ENCODE measurements at places on chromosomes 1 and 21.

- DNase-seq, result no peak
These were observed 51.1 kb downstream of the CSMD2 start for GRCh38 chr1:34113887-34114286.

DNA sequence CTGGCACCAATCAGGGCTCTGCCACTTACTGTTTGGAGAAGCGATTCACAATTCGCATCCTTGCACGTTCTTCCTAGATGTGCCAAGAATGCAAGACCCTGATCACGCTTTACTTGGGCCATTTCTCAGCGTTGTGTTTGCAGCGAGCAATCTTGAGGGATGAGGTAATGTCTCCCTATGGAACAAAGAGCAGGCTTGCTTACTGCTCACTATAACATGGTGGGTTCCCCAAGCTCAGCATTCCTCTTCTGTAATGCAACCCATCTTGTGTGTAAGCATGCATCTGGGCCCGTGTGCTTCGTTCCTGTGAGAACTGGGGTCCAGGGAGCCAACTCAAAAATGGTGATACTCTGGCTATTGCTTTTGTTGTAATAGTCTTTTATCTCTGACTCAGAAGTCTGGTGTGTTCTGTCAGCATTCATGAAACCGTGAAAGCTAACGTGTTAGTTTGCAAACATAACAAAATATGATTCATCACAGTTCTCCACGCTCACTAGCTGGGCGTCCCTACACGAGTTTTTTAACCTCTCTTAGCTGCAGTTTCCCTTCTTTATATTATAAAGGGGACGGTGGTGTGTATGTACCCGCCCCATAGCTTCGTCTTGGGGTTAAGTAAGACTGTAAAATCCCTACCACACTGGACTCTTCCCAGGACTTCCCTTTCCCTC lies 33.3 kb downstream of the DNTTIP2 start:
- no peak for DNase-seq

GRCh38 chr1:56094168-56094567 lies 485.2 kb downstream of the PLPP3 start:
- DNase-seq, result no peak

GRCh38 chr1:207429963-207430362 lies 24.2 kb upstream of the CR2 start:
- DNase-seq, result no peak

- DNase-seq, result no peak
These were observed 602.7 kb upstream of the CHRM3 start for GRCh38 chr1:238783633-238784032.

DNA sequence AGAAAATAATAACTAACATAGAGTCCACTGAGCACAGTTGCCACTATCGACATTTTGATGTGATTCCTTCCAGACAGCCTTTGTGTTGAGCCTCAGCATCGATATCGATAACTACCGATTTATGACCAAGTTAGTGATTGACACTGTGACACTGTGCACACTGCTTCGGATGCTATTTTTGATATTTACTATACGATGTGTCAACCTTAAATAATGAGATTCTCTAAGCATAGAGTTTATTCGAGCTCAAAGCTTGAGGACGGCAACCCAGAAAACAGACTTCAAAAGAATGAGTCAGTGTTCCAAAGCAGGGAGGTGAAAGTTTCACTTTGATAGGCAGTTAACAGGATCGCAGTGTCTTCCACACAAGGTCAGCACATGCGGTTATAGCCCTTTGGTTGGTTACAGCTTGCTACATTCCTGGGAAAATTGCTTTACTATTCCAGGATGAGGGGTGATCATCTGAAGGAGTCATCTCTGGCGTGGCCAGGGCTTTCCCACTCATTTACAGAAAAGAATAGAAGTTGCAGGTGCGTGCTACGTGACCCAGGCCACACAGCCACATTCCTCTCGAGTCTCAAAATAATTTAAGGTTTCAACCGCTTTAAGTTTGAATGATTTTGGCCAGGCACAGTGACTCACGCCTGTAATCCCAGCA lies 53.6 kb upstream of the EFHD2 start:
- no peak for DNase-seq

DNA sequence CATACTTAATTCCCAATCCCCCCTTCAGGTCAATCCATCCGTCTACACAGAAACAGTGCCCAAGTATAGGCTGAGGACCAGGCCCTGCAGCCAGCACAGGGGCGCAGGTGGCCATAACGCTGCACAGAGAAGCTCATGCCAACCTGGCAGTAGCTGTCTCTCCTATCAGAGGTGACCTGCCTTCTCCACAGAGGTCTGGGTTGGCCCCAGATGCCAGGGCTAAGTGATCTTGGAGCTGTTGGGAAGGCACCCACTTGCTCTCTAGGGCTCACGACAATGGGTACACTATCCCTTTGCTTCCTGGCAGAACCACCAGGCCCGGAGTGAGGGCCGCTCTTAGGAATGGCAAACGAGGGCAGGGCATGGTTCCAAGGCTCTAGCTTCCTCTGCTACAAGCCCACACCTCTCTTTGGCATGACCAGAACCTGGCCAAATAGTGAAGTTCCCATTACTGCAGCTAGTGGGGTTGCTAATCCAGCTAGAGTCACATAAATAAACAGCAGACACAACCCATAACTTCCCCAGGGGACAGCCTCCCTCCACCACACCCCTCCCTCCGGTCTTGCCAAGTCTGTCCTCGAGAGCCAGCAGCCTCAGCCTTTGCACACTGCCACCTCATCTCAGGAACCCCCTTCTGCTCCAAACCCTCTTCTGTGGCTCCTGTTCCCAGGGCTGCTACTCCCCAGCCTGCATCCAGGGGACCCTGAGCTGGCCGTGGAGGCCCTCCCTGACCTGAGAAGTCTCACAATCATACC lies 113.0 kb downstream of the GLIS1 start:
- no peak for DNase-seq

GRCh38 chr21:31012133-31013089 lies 25.9 kb downstream of the KRTAP19-8 start:
- no peak for DNase-seq

DNA sequence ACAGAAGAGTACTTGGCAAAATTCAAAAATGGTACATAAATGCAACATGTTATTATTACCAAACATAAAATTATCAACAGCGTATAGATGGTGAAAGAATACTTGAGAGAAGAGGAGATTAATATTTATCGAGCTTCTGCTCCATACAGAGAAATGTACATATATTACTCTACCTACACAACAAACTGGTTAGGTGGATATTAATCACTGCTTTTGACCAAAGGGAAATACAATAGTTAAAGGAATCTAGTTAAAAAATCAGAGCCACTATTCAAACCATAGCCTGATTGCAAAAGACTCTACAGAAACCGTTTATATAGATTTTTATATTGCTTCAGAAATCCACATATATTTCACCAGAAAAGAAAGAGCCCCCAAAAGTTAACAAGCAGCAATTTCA lies 379.3 kb upstream of the PRMT6 start:
- no peak for DNase-seq

DNA sequence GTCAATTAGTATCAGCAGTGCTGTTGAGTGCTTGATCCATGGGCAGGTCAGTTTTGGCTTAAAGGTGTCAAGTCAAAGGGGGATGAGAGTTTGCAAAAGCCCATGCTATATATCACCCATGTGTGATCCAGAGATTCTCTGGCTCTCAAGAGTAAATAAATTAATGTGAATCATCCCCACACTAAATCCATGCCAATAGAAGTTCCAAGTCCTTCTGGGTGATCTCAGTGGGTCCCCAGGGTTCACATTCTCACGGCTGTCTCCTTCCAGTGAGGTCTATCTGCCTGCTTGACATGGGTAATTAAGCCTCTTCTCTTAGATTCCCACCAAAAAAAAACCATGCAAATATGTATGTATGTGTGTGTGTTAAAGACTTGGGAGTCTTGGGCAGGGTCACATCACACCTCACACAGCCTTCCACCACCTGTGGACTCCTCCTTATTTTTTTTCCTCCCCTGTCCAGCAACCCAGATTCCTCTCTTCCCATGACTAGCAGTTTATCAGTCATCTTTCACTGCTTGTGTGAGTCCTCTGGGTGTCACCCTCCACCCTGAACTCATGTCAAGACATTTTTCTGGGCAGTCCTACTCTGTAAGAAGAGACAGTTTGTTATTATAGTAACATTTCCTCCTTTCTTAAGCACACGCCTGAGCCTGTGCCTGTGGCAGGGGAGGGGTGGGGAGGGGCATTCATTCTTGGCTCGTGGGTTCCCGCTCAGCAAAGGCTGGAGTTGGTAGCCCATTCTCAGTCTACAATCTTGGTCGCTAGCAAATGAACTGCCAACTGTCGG lies 14.3 kb upstream of the S100A11 start:
- no peak for DNase-seq

DNA sequence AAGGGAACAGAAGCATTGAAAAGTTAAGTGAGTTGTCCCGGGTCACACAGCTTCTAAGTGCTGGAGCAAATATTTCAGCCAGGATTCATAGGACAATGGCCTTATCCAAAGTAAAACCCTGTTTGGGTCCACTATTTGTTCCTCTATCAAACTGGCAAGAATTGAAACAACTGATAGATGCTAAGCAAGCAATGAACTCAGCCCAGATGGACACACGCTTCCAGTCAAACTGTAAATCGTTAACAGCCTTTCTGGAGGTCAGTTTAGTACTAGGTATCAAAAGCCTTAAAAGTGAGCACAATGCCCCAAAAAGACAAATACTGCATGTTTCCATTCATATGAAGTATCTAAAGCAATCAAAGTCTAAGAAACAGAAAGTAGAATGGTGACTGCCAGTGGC lies 779 bp upstream of the SVBP start:
- no peak for DNase-seq

- no peak for DNase-seq
These were observed 165.5 kb upstream of the PTGFR start for GRCh38 chr1:78325293-78325692.

DNA sequence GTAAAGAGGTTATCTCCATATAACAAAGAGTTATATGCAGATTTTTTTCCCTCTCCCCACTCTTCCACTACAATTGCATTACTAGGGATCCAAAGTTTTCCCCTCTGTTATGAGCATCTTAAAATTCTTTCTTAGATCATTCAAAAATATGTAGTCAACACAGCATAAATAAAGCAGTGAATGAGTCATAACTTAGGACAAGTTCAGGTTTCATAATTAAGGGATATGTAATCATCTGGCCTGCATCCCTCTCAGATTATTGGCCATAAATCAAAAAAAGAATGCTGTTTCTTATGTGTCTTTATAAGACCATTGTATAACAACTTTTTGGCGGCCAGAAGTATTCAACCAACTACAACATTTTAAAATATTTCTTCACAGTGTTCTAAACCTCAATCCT lies 1526.1 kb downstream of the KCNT2 start:
- DNase-seq, result no peak

DNA sequence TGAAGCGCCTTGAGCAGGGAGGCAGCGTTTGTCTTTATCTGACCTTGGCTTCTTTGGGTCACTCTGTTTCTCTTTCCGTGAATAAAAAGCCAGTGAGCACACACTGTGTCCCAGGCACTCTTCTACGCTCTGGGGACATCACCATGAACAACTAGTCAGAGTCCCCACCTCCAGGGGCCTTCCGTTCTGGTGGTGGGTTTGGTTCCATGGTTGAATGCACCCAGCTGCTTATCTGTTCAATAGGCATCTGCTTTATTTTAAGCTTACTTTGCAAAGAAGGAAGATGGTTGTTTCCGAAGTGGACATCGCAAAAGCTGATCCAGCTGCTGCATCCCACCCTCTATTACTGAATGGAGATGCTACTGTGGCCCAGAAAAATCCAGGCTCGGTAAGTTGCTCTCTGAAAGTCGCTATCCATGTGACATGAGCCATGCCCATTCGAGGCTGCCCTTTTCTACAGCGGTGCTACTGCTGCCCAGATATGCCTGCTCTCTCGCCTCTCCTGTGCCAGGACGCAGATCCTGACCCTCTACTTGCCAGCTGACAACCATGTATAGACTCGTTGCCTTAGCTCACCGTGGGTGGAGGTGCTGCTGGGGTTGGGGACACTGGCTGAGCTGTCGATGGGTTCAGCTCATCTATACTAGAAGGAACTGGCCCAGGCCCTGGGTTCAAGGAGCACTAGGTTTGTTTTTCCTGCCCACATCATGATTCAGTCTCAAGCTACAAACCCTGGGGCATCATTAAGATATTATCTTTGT lies 5.9 kb downstream of the MX1 start:
- DNase-seq, result no peak

- no peak for DNase-seq
These were observed 33.4 kb downstream of the SMYD2 start for GRCh38 chr1:214314178-214314843.

GRCh38 chr1:230232371-230232771 lies 165.3 kb downstream of the GALNT2 start:
- no peak for DNase-seq

DNA sequence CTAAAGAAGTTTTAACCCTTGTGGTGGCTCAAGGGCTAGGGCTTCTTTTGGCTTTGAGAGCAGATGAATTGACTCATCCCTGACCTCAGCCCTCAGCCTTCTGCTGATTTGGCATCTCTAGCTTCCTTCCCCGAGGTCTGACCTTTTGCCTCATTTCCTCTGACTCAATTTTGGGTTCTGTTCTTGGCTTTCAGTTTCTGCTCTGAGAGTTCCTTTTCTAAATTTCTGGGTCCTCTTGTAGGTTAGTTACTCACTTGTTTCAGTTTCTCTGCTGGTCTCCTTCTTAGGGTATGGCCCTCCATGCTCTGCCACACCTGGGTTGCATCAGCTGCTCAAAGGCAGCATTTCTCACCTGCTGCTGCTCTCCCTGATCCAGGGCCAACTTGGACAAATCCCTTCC lies 19.4 kb downstream of the PDE4B start:
- DNase-seq, result no peak

GRCh38 chr1:114610546-114611245 lies 29.3 kb upstream of the BCAS2 start:
- no peak for DNase-seq

- DNase-seq, result no peak
These were observed 96.7 kb upstream of the HP1BP3 start for GRCh38 chr1:20883766-20884165.

- DNase-seq, result no peak
These were observed 49.5 kb downstream of the DR1 start for GRCh38 chr1:93395195-93395594.

DNA sequence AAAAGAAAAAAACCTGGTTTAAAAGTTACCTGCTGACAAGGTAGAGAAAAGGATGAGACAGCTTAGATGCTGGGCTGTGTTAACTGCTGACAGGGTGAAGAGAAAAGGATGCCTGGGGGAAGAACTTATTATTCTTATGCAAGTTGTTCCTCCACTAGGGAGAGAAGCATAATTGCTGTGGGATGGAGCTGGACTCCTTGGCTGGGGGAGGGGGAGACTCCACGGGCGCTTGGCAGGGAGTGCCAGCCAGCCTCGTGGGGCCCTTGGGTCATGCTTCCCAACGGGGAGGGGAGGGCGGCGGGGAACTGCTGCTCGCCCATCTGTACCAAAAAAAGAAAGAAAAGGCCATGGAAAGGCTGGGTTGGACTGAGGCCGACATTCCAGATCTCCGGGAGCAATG lies 47.2 kb downstream of the SYCP1 start:
- no peak for DNase-seq

DNA sequence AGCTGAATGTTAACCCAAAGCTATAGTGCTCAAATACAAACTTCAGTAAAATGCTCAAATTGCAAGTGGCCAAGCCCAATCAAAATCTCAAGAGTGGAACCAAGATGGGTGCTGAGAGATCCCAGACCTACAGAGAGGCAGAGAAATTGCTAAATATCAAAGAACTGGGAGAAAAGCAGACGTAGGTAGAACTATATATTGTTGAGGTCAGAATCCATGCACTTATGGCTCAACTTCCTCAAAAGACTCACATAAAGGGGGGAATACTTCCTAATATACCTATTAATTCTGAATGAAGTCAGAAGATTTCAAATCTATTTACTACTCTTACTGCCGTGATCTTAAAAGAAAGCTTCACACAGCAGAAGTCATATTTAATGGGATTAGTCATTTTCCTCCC lies 65.2 kb downstream of the PUM1 start:
- no peak for DNase-seq

GRCh38 chr1:244010191-244010590 lies 40.9 kb upstream of the ZBTB18 start:
- DNase-seq, result no peak

All from NCI-H1048 (cell line).